ENCODE measurements at places on chromosomes 2 and 18. TPM values are rescaled to one million over a fixed set of nuclear protein-coding genes. Genes with fewer than 3 reads are reported as not detected.

- DNase-seq = no peak
Observed at GRCh38 chr2:160490733-160491685, 2.6 kb downstream of the RBMS1 start.

DNA sequence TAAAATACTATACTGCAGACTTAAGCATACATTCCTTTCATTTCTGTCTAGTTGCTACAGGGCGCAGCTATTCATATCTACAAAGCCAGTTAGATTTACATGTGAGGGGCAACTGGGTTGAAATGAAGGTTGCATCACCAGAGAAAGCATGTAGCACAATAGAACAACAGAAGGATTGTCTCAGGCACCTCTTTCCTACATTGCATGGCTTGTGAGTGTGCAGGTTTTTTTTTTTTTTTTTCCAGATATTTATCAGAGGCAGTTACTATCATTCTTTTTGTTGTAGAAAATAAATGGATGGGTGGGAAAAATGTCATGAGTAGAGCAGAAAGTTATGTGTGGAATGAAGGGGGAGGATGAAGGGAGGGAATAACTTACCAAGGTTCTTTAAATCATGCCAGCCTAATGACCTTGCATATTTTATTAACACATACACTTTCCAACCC is 86.8 kb downstream of the ERBB4 start:
- DNase-seq = no peak

DNA sequence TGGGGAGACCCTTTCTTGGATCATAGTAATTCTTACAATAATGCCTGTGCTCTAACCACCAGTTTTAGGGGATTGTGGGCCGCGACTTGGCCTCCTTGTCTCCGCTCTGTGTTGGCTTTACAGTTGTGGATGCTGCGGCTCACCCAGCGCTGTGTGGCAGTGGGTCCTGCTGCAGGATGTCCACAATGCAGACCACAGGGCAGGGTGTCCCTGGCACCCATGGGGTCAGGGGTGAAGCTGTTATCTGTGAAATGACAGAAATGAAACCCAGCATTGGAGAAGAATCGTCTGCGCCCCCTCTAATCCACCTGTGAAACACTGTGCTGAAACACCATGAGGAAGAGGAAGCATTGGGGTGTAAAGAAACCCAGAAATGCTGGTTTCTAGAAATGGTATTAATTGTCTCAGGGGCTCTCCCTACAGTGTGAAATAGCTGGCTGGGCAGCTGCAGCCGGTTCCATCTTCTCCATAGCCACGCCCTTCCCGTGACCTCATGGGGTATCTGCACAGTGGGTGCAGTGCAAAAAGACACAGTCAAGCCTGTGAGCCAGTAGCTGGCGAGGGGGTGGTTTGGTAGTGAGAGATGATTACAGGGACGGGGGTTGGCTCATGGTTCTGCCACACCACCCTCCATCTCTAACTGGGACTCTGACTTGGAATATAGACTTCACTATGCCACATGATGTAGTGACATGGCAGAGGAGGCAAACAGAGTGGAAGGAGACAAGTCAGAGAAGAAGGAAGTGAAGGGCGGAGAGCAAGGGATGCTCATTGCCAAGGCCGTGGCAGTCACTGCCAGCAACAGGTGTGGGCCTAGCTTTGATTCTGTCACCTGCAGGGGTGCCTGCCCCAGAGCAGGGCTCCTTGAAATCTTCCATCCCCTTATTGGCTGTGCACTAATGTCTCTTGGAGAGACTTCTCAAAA is 16.2 kb downstream of the INPP4A start:
- no peak for DNase-seq

DNA sequence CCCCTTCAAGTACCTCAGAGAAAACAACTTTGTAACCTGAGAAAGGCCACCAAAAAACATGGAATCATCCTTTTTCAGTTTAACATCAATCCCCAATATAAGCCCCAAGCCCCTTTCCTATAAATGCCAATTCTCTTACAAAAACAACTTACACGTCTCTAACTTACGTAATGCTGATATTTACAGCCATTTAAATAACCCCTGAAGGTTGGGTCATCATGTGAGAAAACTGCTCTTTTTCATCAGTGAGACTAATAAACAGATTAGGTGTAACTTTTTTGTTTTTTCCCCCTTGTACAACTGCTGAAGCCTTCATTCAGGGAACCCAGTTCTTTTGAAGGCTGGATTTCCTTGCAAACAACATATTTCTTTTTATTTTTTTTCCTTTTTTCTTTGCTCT is 3.7 kb downstream of the FASTKD1 start:
- no peak for DNase-seq

ST8SIA5 gene
- 0.56 TPM for total RNA-seq
